SIG-M5 (cell line): ENCODE measurements at places on chromosomes 3 and 15.

- DNase-seq: no peak
These were observed 32.3 kb upstream of the APH1B start for GRCh38 chr15:63244976-63245645.

DNA sequence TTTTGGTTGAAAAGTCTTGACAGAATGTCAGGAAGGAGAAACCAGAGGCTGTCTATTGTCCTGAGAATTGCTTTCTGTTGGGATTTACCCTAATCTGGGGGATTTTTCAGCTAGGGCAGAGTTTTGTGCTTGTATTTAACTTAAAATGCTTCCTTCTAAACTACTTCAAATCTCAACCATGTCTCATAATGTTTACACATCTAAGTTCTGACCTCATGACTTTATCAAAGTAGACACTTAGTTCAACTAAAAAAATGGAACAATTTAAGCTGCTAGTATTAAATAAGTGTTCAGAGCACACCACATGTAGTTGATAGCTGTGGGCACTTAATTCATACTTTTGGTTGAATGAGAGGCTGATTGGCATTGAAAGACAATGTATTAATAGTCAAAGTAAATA, 28.2 kb downstream of the CLDN1 start:
- DNase-seq: no peak

- DNase-seq: no peak
These were observed 10.6 kb downstream of the CEP152 start for GRCh38 chr15:48800245-48800644.

DNA sequence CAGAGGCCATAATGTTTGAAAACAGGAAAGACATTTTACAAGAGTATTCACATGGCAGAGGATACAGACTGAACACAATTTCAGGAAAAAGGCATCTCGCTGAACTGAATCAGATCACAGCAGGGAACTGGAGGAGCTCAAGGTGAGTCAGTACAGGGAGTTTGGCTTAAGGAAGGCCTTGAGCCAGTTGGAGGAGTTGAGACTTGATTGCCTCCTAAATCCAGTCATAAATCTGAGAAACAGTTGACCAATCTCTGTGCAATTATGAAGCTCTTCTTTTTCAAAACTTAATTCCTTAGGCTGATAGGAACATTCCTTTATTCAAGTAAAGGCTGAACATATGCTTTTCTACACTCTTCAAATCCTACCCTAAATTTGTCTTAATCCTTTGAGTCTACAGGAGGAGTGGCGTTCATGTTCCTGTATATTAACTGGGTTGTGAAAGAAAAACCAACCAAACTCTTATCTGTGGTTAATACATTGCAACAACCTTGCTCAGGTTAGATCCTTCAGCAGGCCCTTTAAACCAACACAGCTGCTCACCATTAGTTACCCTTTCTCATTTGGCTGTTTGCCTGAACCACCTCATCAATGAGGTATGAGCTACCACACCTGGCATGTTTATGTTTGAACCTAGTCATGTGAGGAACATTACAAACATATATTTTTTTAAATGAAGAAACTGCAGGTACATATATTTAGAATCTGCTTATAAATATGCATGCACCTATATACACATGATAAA, 404.1 kb upstream of the ATP11B start:
- no peak for DNase-seq

GRCh38 chr3:151990696-151991376, 117.4 kb downstream of the SUCNR1 start:
- no peak for DNase-seq

DNA sequence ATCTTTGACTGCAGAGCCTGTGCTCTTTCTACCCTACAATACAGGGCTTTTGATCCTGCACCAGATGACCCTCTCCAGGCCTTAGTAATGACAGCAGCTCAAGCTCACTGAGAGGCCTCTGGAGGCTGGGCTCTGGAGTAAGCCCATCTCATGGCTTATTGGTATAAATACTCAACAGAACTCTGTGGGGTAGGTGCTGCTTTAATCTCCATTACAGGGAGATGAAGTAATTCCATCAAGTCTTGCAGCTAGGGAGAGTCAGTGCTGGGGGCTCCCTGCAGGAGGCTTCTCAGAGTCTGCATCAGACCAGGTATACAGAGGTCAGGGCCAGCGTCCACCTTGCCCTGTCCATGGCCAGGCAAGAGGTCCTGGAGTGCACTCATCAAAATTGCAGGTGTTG, 89.2 kb upstream of the SLC6A11 start:
- DNase-seq: no peak

DNA sequence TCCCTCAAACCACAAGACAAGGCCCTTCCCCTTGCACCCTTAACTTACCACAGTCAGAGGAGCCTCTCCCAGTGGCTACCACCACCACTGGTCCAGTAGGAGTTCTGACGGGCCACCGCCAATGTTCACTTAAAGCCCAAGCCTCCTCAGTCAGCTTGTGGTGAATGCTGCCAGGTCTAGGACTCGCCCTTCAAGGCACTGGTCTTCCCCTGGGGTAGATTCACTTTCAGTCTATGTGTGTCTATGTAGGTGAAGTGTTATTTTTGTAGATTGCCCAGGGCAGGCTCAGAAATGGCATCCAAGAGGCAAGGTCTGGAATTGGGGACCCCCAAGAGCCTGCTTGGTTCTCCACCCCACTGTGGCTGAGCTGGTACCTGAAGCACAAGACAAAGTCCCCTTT, 15.4 kb upstream of the CASR start:
- no peak for DNase-seq

DNA sequence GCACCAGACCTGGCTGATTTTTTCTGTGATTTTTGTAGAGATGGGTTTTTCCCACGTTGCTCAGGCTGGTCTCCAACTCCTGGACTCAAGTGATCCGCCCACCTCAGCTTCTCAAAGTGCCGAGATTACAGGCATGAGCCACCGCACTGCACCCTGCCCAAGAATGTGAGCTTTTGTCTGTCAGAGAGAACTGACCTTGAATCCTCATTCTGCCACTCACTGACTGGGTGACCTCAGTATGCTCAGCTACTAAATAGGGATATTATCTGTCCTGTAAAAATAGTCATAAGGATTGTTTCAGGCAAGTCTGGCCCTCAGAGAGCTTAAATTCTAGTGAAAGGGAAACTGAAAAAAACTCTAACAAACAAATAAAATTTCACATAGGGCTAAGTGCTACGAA, 2.1 kb upstream of the RFT1 start:
- no peak for DNase-seq

- no peak for DNase-seq
These were observed 214.5 kb downstream of the XXYLT1 start for GRCh38 chr3:195056506-195056905.

GRCh38 chr3:14451844-14452739, 49.7 kb downstream of the SLC6A6 start:
- no peak for DNase-seq

DNA sequence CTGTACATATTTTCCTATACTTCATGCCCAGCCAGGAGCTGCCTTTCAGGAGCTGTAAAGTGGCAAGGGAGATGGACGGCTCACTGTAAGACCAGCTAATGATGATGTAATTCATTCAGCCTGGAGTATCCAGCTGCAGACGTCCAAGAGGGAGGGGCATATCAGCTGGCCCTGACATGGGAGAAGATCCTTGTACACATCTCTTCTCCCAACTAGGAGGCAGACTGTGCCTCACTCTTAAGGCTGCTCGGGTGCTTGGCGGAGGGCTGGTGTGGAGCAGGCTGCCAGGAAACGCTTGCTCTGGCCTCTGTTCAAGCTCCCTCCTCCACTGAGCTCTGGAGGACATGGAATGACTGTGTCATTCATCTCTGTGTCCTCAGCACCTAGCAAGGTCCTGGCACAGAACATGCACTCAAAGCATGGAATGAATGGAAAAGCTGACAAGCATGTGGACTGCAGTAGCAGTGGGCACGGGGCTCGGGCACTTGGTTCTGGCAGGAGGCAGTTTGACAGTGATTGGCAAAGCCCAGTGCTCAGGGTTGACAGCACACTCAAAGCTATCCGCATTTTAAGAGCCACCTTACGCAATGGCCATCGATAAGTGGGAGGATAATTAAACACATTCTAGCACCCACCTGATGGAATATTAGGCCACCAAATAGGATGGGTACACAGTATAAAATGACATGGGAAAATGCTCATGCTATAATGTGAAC, 72.4 kb downstream of the TBC1D2B start:
- DNase-seq: no peak

DNA sequence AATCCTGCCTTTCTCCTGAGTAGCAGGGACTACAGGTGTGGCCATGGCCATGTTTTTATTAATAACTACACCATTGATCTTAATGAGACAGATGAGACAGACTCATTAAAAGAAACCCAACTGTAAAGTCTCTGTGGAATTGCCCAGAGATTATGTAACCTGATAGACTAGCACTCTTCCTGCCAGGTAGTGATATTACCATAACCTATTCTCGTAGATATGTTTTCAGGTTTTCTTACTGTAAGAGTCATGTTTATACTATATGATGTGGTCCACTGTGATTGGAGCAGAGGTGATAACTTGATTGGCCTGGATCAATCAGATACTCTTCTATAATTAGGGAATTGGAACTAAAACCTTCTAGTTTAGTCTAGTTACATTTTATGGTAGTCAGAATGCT, 93.7 kb downstream of the NFKBIZ start:
- no peak for DNase-seq

GRCh38 chr15:43912208-43912607, 85.4 kb downstream of the WDR76 start:
- DNase-seq: no peak

DNA sequence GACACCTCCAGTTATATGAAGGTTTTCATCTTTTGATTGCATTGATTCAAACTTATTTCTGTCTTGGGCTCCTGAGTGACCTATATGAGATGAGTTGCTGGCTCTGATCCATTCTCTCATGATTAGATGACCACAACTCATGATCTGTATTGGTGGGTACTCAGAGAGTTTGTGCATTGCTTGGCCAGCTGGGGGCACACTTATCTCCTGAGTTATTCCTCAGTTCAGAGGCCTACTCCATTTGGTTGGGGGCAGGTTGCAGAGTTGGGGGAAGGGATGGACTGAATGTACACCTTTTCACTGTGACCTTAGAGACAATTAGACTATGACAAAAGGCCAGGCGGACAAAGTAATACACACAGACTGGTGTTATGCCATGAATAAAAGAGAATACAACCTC, 166.2 kb upstream of the SEMA6D start:
- DNase-seq: no peak

- no peak for DNase-seq
These were observed 73.7 kb downstream of the OCA2 start for GRCh38 chr15:28025413-28025812.

GRCh38 chr3:30864132-30864531, 30.3 kb downstream of the GADL1 start:
- no peak for DNase-seq

GRCh38 chr3:123285931-123286307, 84.2 kb downstream of the SEC22A start:
- DNase-seq: no peak

DNA sequence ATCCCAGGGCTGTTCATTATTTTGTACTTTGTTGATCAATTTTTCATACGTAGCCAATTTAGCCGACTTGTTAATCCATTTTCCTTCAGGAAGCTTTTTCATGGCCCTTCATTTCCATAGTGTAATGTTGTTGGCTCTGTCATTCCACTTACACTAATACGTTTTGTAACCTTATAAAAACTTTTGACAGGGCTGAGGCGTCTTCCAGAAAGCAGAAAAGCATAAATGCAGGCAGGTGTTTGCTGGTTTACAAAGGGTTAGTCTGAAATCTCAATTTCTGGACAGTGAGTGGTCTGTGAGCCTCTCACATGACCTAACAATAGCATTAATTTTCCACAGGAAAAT, 444.0 kb downstream of the OTOL1 start:
- no peak for DNase-seq

DNA sequence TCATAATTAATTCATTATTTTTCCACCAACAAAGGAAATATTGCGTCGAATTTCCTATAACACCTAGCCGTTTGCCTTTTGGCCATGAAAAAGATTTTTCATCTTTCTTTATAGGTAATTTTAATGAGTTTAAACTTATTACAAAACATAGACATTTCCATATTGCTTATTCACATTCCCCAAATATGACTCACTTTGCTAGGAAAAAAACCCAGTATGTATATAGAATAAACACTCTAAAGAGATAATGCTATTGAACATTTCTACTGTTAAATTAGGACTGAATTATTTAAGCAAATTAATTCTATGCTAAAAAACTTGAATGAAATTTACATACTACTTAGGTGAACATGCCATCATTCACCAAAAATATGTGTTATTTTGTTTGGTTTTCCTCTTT, 16.2 kb downstream of the ZPLD1 start:
- DNase-seq: no peak

DNA sequence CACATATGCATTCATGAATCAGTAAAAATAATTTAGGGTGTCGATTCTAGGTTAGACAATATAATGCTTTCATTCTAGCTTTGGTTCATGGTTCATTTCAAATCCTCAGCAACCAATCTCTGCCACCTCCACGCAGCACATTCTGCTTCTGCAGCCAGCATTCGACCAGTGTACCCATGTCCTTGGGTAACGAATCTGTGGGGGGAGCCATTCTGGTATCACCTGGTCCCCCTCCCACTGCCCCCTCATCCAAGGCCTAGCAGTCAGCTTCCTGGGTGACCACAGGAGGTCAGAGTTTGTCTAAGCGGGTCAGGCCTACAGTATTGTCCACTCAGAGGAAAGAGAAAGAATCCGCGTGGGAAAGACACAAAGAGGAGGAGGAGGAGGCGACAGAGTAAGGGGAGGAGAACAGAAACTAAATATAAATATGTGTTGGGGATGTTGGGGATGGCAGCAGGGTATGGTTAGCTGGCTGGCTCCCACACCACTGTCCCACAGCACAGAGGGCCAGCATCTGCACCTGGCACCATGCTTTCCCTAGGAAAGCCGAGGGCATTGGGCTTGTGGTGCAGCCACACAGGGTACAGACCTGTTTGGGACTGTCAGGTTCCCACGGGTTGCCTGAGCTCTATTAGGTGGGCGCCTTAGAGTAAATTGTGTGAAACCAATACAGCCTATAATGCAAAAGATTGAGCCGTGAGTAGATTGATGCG, 12.1 kb downstream of the PAK6 start:
- DNase-seq: no peak

DNA sequence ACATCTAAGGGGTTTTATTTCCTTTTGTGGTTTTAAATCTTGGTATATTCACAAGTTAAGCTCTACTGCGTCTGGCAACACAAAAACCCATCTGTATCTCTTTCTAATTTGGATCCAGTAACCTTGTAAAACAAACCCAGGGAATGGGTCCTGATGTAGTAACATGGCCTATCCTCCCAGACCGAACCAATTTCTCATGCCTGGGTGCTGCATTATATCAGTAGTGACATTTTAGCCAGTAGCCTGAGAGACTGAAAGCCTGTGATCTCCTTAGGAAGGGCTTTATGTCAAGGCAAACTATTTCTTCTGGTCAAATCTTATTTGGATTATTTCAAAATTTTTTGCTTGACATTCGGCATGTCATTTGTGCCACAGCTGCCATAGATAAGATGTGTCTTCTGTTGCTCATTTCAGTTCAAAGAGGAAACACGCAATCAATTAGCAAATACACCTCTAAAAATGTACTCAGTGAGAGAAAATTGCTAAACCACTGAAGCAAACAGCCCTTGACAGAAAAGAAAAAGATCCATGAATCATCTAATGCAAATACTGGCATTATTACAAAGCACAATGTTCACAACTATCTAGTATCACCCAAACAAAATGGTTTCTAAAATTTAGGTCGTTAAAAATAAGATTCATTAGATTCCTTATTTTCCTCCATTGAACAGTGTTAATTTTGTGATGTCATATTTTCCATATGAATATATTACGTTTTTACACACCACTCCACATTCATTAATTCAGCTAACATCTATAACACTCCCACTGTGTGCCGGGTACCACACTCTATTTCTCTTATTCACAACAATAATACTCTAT, 4.0 kb downstream of the NPTN start:
- DNase-seq: peak; percentile 12

GRCh38 chr3:180283251-180283650, 246.5 kb upstream of the PEX5L start:
- DNase-seq: no peak
